ENCODE measurements at places on chromosomes 4 and X.

GRCh38 chrX:37603938-37604409, 32.5 kb downstream of the LANCL3 start:
- no peak for DNase-seq

DNA sequence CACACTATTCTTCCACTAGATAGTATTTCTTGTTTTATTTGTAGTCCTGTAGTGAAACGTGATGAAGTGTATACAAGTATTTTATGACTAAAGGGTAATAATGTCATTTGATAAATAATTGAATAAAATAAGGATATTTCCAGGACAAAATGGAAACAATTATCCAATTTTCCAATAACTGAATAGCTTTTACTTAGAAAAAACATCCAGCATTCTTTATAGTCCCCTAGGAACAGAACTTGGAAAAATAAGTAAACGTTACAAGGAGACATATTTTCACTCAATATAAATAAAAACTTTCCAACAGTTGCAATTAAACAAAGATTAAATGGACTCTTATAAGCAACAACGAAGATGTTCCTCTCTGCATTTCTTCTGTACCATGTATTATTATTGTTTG, 566.0 kb downstream of the TMA16 start:
- no peak for DNase-seq

DNA sequence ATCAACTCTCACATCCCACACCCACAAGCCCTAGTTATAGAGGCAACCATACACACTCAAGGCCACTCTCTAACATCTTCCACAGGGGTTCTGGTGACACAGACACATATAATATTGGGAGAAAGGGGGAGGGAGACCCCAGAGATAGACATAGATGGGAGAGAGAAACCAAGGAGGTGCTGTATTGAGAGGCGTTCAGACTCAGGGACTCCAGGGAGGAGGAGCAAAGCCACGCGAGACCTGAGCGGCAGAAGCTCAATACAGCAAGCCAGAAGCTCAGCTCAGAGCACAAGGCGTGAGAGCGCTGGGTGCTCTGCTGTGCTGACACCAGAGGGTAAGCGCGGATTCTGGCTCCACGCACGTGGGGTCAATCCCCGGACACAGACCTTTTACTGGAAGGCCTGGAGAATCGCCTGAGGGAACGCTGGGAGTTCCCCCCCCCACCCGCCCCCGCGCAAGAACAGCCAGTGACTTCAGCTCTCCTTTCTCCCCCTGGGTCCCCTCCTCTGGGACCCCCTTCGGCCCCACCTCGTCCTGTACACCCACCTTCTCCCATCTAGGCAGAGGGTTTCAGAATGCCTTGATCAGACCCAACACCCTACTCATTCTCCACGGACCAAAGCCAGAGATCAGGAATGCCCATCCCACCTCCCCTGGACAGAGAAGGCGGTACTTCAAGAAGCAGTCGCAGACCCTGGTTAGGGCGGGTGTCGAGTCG, 8.7 kb downstream of the MSX1 start:
- no peak for DNase-seq

- DNase-seq, result no peak
These were observed 8.8 kb downstream of the MID1 start for GRCh38 chrX:10611441-10612090.

- DNase-seq, result no peak
These were observed 38.7 kb upstream of the LPAR4 start for GRCh38 chrX:78708816-78709215.

GRCh38 chrX:41596596-41596995, 92.2 kb upstream of the GPR34 start:
- no peak for DNase-seq

DNA sequence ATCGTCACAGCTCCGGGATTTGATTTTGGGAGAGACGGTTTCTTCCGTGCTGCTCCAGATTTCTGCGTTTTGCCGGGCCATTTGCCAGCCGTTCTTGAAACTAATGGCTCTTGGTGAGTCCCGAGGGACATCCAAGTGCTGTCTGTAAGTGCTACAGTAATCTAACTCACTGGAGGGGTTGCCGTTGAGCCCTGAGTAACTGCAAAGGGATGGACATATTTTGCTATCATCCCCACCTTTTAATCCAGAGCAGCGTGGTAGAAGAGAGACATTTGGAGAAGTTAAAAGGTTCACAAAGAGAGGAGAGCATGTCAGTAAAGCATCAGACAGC, 88.9 kb upstream of the PDLIM3 start:
- no peak for DNase-seq

DNA sequence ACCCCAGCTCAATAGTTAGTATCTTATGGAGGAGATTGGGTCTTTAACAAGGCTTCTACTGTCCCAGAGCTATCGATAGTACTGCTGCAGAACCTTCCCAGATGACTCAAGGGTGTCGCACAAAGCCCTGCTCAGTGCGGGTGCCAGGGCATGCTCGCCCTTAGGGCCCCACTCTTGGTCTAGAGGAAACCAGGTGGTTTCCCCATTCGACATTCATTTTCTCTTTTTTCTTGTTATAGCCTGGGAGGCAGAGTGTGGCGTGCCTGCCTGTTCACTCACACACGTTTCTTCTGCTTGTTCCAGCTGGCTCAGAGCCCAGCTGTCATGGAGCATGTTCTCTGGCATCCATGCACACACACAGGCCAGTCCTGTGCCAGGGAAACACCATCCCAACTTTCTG, 144.5 kb downstream of the SMIM20 start:
- no peak for DNase-seq

DNA sequence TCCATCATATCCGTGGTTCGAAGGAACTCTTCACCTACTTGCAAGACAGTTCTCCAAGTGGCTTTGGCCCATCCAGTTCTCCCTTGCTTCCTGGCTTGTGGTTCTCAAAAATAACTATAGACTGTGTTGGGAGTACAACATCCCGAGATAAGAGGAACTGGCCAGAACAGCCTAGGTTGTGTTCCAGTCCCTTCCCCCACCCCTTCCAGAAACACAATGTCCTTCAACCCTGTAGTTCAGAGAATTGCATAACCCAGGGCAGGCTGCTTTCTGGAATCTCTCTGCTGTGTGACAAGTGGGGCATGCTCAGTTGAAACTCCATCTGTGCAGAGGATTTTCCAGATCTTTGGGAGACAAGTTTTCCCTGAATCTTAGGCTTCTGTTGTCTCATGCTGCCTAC, 206.5 kb downstream of the PCDH10 start:
- no peak for DNase-seq

DNA sequence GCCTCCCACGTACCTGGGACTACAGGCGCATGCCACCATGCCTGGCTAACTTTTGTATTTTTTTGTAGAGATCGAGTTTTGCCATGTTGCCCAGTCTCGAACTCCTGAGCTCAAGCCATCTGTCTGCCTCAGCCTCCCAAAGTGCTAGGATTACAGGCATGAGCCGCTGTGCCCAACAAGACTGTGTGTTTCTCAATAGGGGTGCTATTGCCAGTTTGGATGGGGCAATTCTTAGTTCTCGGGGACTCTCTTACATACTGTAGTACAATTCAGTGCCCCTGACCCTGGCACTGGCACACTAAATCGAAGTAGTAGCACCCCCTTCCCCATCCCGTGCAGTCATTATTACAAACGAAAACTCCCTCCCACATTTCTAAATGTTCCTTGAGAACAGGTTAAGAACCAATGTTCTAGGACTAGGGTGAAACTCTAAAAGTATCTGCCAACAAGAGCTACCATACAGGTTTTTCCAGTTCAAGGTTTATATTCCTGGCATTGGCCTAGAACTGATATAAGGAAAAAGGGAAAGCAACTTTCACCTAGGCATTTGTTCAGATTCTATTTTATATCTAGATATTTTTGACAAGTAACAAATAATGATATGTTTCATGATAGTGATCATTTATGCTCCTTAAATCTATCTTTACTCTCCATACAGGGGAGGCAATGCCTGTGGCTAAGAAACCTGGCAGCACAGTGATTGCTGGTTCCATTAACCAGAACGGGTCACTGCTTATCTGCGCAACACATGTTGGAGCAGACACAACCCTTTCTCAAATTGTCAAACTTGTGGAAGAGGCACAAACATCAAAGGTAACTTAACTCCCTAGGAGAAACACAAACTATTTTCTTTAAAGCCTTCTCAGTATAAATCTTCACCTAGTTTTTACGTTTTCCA, 50.4 kb upstream of the PGAM4 start:
- DNase-seq, result no peak

- no peak for DNase-seq
These were observed 35.8 kb downstream of the RHOH start for GRCh38 chr4:40232610-40233009.

All from GM04503 (cell line).